ENCODE measurements at places on chromosomes 5 and 9.

- DNase-seq, result no peak
Observed at GRCh38 chr5:143737062-143737461, 74.9 kb upstream of the HMHB1 start.

- DNase-seq, result no peak
Observed at GRCh38 chr9:115099901-115100300, 18.1 kb downstream of the TNC start.

DNA sequence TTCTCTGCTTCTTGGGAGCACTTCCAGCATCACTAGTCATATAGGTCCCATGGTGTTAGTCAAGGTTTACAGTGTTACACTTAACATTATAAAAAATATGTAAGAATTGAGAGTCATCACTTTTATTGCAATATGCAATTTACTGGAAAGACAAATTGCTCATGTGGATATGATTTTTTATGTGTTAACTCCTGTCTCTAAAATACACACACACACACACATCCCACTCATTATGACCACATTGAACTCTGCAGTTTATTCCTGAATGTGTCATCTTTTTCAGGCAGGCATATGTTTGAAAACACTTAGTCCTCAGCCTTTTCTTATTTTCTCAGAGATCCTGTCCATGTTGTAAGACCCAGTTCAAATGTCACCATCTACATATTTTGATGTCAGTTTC, 148.5 kb upstream of the MRPS30 start:
- DNase-seq, result no peak

GRCh38 chr5:33969572-33970452, 14.7 kb downstream of the SLC45A2 start:
- peak; percentile 51 for DNase-seq

DNA sequence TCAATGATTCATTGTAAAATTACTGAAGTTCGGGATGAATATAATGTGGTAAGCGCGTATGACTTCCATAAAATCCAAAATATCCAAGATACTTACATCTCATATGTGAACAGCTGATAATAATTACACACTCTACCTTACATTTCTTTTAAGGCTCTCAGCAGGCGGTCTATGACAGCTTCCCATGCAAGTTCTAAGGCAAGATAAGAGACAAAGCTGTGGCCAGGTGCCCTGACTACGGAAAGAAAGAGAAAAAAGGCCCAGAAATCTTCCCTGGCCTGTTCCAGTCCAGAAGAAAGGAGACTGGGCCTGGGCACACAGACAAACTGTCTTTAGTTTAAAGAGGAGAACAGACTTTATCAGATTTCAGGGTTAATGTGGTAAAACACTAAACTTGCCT, 69.1 kb downstream of the ARSB start:
- DNase-seq, result no peak

DNA sequence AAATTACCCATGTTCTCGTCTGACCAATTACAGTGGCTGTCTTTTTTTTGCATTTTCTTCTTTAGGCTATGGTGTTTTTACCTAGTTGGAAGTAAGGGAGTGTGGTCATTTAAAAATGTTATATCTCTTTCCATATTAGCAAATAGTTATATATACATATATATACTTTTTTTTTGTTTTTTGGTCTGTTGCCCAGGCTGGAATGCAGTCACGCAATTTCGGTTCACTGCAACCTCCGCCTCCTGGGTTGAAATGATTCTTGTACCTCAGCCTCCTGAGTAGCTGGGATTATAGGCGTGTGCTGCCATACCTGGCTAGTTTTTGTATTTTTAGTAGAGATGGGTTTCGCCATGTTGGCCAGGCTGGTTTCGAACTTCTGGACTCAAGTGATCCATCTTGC, 12.3 kb downstream of the MARCHF6 start:
- DNase-seq, result no peak

DNA sequence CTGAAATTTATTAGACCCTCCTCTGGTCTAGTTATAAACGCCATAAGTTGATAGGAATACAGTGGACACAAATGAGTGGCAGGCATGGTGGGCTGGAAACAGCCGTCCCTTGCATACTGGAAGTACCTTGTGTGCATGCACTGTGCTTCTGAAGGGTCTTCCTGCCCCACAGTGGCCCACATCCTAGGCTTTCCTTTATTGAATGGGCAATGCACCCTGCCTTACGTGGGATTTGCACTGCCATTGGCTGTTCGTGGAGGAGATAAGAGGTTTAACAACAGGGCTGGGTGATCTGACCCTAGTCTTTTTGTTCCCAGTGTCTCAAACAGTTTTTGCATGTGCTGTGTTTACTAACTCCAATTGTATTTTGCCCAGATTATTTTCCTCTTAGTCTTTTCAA, 480.8 kb downstream of the GADD45G start:
- no peak for DNase-seq

GRCh38 chr9:101727612-101728524, 10.6 kb downstream of the GRIN3A start:
- peak; percentile 34 for DNase-seq

- DNase-seq, result no peak
Observed at GRCh38 chr5:17143335-17143734, 74.1 kb upstream of the BASP1 start.

- DNase-seq, result no peak
Observed at GRCh38 chr5:37121027-37121426, 128.1 kb downstream of the CPLANE1 start.

DNA sequence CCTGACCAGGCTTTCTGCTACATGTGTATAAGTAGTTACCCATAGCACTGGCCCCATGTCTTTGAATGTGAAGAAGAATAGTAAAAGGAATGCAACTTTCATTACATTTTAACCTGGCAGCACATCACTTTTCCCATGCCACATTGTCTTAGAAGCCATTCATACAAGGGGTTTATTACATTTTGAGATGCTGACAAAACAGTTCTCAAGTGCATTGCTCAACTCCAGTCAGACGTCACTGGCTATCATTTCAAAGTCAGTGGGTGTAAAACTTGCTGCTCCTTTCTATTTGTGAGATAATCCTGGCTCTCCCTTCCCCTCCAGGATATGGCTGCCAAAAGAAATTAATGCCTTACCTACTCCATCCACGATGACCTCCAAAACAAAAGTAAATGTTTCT, 97.0 kb upstream of the VCAN start:
- no peak for DNase-seq

GRCh38 chr5:138989720-138990119, 114.6 kb upstream of the LRRTM2 start:
- DNase-seq, result no peak

DNA sequence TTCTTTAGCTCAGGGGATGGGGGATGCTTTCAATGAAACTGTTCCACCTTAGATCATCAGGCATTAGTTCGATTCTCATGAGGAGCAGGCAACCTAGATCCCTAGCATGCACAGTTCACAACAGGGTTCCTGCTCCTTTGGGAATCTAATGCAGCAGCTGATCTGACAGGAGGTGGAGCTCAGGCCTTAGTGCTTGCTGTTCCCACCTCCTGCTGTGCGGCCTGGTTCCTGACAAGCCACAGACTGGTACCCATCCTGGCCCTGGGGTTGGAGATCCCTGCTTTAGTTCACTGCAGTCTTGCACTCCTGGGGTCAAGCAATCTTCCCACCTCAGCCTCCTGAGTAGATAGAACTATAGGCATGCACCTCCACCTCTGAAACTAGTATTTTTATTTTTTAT, 1369.8 kb upstream of the NUDT12 start:
- DNase-seq, result no peak

GRCh38 chr9:86732514-86733171, 214.7 kb downstream of the GAS1 start:
- DNase-seq, result no peak

GRCh38 chr9:131048820-131049219, 39.8 kb downstream of the LAMC3 start:
- DNase-seq, result no peak

DNA sequence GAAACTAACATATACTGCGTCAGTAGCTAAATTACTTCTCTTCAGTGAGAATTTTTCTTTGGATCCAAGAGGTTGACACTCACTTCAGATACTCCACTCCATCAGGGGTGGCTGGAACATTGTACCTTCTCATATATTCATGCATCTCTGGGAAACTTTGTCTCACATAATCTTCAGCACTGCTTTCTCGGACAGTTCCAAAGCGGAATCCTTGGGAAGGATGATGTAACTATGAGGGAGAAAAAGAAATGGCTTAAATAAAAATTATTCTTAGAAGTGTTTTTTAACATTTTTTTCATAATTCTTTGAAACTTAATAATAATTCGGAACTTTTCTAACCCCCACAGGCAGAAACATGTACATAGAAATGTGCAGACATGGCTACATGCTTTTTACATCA, 33.4 kb upstream of the PPP3R2 start:
- DNase-seq, result no peak

GRCh38 chr9:37976714-37977477, 73.0 kb upstream of the SLC25A51 start:
- DNase-seq, result no peak

GRCh38 chr9:92948038-92948534, 763 bp downstream of the FGD3 start:
- DNase-seq, result no peak

GRCh38 chr5:74497706-74498105, 142.8 kb downstream of the ENC1 start:
- DNase-seq, result no peak

- no peak for DNase-seq
Observed at GRCh38 chr5:76299592-76299991, 103.5 kb upstream of the IQGAP2 start.

GRCh38 chr5:130571076-130571475, 594.0 kb downstream of the HINT1 start:
- DNase-seq, result no peak

- no peak for DNase-seq
Observed at GRCh38 chr5:75952963-75953362, 130.2 kb upstream of the SV2C start.

DNA sequence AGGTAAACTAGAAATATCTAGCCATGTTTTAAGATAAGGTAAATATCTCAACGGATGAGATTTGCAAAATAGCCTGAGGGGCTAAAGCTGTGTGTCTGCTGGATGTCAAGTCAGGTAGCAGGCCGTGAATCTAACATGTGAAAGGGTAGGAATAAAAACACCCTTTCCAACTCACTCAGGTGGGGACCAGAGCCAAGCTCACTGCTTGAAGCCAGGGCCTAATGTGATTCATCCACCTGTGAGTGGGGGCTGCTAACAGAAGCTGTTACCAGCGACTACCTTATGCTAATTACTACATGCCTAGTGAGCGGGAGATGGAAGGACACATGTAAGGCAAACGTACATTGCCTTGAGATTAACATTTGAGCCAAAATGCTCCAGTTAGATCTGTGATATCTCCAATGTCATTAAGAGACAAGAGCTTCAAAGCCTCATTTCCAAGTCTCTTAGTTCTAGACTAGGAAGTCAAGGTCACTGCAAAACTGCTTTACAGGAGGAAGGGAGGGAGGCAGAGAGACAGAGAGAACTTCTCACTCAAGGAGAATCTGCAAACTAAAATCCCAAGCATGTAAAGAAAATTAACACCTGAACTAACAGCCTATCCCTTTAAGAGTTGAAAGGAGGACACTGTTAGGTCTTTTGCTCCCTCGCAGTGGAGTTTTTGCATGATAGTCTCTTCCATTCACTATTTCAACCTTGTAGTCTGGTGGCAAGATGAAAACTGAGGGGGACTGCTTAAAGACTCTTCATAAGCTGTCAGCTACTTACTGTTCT, 141.6 kb upstream of the RPS23 start:
- DNase-seq, result no peak

DNA sequence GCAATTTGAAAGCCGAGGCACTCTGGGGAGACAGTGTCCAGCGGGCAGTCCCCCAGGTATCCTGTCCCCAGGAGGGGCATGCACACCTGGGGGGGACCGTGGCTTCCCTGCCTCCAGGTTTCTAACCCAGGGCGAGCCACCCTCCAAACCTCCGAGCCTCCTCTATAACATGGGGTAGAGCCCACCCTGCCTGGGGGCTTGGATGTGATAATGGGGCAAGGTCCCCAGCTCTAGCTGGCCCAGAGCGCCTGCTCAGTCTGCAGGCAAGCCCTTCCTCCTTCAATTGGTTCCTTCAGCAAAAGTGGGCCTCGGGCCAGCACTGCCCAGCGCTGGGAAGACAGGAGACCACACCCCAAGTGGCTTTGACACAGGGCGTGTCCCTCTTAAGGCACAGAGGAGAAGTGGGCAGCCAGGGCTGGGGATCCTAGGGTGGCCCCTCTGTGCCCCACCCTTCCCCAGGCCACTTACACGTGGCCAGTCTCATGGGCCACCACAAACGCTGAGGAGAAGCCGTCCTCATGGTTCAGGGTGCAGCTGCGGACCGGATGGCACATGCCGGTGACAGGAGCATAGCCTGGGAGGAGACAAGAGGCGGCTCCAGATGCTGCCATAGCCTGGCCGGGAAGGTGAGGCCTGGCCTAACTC, 94.3 kb downstream of the ZNF354C start:
- no peak for DNase-seq

GRCh38 chr5:125549322-125549911, 803.0 kb upstream of the ZNF608 start:
- DNase-seq, result no peak

DNA sequence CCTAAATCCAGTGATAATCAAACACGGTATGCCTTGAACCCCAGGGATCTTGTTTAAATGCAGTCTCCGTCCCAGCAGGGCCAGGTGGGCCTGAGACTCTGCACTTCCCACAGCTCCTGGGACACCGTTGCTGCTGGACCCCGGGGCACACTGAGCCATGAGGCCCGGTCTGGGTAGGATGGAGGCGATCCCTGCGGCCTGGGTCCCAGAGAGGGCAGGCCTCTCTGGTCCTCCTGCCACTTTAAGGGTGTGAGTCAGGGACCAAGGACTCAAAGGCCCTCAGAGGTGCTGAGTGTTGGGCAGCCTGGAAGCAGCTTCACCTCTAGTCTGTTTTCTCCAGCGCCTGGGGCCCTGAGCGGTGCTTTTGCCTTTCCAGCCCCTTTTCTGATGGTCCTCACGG, 34.1 kb upstream of the SLC9A3 start:
- no peak for DNase-seq
